ENCODE measurements at places on chromosomes 7 and 10. TPM values are rescaled to one million over a fixed set of nuclear protein-coding genes. Genes with fewer than 3 reads are reported as not detected.

The C10orf143 gene
- total RNA-seq: 3.4 TPM

The HMX2 gene
- total RNA-seq: not detected

The LIPM gene
- 0.31 TPM for total RNA-seq

The ENTPD1 gene
- total RNA-seq: 102 TPM

The IL6 gene
- total RNA-seq: not detected

The TPK1 gene
- 0.77 TPM for total RNA-seq

The DPCD gene
- total RNA-seq: 16.7 TPM

The ATG9B gene
- 0.85 TPM for total RNA-seq

The UPK3B gene
- total RNA-seq: 0.87 TPM

The SBDS gene
- total RNA-seq: 53.5 TPM

The CFAP70 gene
- 1.7 TPM for total RNA-seq

The LRRD1 gene
- total RNA-seq: 0.59 TPM

The POLR2J2 gene
- 9.4 TPM for total RNA-seq

The RHBDD2 gene
- total RNA-seq: 50.7 TPM

The EN2 gene
- total RNA-seq: 2.1 TPM

The CRCP gene
- total RNA-seq: 19.2 TPM

The PALD1 gene
- total RNA-seq: 166 TPM

The HOXA7 gene
- total RNA-seq: not detected

The ITGB8 gene
- total RNA-seq: 0.69 TPM

The TMEM213 gene
- not detected for total RNA-seq

The CALML3 gene
- not detected for total RNA-seq

The HOXA11 gene
- not detected for total RNA-seq
